Cerebellum (tissue), 4 donors: ENCODE measurements at places on chromosomes 7 and 10.

DNA sequence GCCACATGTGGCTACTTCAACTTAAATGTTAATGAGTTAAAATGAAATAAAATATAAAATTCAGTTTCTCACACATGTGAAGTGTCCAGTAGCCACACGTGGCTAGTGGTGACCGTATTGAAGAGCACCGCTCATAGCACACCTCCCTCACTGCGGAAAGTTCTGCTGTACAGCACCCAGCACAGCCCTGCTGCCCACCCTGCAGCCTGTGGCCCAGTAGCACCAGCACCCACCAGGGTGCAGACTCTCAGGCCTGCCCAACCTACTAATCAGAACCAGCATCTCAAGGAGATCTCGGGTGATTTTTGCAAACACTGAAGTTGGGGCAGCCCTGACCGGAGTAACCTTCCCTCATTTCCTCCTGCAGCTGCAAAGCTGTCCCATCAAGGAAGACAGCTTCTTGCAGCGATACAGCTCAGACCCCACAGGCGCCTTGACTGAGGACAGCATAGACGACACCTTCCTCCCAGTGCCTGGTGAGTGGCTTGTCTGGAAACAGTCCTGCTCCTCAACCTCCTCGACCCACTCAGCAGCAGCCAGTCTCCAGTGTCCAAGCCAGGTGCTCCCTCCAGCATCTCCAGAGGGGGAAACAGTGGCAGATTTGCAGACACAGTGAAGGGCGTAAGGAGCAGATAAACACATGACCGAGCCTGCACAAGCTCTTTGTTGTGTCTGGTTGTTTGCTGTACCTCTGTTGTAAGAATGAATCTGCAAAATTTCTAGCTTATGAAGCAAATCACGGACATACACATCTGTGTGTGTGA lies 162.8 kb upstream of the LANCL2 start:
- no peak for DNase-seq

GRCh38 chr10:6244510-6244909 lies 41.8 kb downstream of the PFKFB3 start:
- no peak for DNase-seq

GRCh38 chr10:110569122-110569521 lies 1.6 kb downstream of the SMC3 start:
- no peak for DNase-seq

- DNase-seq = no peak
These were observed 2.4 kb downstream of the SH2B2 start for GRCh38 chr7:102289057-102289456.

DNA sequence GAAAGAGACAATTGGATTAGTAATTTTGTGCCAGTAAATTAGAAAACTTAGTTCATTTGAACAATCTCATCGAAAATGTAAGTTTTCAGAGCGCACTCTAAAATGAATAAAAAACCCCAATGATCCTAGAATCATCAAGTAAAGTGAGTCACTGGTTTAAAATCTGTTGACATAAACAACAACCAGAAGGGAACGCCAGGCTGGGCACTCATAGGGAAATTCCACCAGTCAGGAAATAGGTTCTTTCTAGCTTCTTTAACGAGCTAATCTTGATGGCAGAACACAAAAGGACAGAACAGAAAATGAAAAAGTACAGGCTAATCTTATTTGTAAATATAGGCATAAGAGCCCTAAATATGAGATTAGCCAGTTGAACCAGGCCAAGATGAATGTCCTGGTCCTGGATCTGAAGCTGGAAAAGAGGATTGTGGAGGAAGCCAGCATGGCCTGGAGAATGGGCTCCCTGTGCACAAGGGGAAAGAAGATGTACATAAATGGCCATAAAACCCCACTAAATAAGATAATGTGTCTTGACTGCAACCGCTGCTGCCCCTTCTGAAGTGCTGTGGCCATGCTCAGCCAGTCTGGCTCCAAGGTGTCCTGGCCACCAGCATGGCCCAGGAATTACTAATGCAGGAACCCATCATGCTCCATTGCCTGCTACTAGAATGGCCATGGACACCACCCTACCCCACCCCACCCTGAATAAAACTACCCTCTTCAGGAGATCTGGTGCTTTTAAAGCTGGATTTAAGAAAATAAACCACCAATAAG lies 114.0 kb downstream of the WDFY4 start:
- no peak for DNase-seq
